ENCODE measurements at places on chromosomes 13 and 19.
A peak's percentile ranks its signal among the peaks of the same experiment; 100 is the strongest.

DNA sequence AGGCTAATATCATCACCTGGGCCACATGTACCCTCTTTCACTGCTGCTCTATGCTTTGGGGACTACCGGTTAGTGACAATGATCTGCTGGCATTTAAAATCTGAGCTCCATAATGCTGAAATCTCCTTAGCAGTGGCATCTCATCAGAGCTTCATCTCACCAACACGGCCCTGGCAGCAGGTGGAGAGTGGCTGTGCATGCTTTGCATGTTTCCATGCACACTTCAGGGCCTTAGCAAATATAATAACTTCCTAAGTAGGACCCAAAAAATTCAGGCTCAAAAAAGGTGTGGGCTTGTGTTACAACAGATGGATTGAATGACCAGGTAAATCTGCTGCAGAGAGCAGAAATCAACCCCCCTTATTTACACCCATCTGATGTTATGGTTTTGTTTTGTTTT, 55.2 kb downstream of the ALOX5AP start:
- no peak for DNase-seq

GRCh38 chr13:55087085-55087484, 2053.6 kb upstream of the PRR20A start:
- DNase-seq: no peak

DNA sequence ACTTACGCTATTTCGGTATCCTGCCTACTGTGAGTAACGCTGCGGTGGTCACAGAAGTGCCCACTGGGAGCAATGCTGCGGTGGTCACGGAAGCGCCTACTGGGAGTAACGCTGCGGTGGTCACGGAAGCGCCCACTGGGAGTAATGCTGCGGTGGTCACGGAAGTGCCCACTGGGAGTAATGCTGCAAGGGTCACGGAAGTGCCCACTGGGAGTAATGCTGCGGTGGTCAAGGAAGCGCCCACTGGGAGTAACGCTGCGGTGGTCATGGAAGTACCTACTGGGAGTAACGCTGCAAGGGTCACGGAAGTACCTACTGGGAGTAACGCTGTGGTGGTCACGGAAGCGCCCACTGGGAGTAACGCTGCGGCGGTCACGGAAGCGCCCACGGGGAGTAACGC, 52.1 kb upstream of the SOX1 start:
- DNase-seq: no peak

DNA sequence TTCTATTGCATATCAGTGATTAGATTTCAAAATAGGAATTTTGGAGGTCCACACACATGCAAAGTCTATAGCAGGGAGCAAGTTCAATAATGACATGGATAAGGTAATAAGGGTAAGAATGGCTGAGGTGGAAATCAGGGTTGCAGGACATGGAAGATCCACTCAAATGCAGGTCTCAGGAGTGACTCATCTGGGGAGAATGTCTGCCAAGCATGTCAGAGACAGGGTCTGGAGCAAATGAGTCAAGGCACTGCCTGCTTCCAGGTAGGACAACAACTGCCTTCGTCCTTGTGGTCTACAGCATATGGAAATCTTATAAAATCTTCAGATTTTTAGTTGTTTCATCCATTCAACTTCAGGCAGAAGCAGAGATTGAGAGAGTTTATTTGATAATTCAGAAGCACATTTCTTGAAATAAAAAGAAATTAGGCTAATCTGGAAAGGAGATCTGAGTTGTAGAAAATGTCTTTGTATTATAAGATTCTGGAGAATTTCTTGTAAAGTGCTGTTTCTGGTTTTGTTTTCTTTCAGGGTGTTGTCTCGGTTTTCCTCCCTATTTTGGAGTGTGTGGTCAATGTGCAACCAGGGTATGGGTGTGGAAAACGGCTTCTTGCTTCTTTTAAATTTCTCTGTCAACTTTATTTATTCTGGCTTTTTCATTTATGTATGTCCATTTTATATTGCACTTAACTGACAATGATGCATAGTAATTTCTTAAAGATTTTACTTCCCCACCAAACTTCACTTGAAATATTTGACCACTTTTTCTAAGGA, 748.8 kb downstream of the LIG4 start:
- DNase-seq: peak; percentile 15

GRCh38 chr13:25153736-25154135, 18.4 kb downstream of the AMER2 start:
- DNase-seq: no peak

DNA sequence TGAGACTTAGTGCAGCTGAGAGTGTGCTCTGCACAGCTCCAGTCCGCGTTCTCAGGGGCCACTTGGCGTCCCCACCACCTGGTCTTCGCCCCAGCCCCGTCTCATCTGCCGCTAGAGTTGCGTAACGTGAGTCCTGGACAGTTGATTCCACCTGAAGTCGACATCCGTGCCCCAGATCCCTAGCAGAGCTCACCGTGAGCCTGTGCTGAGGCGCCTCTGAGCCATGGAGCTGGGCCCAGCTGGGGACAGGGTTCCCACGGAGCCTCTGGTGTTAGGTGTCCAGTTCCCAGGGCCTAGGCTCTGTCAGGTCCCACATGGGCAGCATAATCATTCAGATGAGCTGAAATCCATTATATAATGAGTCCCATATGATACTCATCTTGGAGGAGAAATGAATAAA, 147.1 kb upstream of the SOX1 start:
- DNase-seq: no peak

GRCh38 chr19:11269408-11269807, 7.1 kb upstream of the DOCK6 start:
- DNase-seq: no peak

DNA sequence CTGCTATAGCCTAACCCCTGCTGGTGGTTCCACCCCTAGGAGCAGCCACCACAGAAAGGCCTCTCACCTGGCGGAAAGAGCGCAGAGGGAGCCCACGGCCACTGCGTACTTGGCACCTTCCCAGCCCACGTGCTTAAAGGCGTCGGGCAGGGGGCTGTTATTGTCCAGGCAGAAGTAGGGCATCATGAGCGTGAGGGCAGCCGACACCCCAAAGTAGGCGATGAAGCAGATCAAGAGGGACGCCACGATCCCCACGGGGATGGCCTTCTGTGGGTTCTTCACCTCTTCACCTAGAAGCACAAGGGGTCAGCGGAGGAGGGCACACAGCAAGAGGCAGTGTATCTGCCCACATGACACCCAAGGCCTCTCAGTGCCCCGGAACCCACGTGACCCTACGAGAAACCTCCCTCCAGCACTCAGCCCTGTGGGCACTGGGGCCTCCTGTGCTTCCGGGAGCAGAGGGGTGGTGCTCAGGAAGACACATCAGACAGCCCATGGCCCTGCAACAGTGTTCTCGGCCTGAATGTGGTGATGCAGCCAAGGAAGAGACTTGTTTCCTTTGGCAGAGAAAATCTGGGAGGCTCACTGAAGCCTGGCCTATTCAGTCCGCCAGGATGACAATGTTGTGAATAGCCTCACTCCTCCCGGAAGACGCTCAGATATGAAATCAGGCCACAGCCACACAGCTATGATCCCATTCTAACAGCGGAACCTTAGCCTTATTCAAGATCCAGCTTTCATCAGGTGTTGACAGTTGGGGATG, 72.1 kb downstream of the SLC7A1 start:
- DNase-seq: peak; percentile 66

DNA sequence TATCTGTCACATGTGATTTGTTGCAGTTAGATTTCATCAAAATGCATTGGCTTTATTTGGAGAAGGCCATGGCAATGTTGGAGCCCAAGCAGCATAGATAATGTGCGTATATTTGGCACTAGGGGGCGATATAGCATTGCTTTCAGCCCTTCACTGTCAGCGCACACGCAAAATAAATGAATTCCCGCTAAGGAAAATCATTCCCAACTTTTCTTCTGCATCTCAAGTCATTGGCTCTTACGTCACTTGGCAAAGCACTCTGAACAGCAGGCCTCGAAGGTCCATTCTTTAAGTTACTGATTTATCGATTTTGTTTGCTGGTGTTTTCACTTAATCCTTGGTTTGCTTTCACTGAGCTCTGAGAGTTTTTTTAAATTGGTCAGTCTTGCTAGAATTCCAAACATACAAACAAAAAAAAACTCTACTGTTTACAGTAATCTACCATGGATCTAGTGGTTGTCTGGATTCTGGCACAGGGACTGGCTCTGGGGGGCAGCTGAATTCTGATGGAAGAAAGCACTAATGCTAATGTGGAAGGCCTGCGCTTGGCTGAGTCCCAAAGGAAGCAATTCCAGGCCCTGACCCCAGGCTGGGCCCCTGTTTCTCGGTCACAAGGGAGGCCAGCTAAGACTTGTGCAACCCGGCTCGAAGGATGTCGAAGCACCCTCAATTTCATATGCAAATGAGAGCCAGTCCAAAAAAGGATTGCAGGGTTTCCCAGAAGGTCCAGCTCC, 97.7 kb upstream of the IPO5 start:
- peak; percentile 87 for DNase-seq

DNA sequence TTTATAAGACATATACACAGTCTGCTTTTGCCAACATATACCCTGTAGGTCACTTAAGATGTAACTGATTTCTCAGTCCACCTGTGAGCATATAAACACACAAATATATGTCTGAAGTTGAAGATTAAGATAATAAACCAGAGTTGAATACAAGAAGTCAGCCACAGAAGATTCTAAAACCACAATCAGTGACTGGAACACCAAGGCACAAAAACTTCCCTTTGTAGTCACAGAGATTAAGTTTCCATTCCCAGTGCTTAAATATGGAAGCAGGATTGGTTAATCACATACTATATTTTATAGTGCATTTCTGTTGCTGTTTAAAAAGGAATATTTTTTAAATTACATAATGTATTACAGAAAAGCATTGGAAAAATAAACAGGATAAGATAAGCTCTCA, 39.9 kb downstream of the MTMR6 start:
- DNase-seq: no peak

GRCh38 chr19:1366296-1366695, 17.4 kb upstream of the NDUFS7 start:
- DNase-seq: no peak

DNA sequence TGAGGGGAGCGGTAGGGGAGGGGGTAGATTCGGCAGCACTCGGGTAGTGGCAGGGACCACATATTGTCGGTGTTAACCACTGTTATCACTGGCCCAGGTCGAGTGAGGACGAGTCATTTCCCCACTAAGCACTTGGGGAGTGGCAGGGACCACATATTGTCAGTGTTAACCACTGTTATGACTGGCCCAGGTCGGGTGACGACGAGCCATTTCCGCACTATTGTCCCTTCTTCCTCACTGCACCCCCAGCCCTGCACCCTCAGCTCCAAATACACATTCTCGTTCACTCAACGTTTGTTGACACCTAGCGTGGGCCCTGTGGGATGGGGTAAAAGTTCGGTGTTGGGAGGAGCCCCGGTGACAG, 467 bp upstream of the CLN5 start:
- DNase-seq: no peak

DNA sequence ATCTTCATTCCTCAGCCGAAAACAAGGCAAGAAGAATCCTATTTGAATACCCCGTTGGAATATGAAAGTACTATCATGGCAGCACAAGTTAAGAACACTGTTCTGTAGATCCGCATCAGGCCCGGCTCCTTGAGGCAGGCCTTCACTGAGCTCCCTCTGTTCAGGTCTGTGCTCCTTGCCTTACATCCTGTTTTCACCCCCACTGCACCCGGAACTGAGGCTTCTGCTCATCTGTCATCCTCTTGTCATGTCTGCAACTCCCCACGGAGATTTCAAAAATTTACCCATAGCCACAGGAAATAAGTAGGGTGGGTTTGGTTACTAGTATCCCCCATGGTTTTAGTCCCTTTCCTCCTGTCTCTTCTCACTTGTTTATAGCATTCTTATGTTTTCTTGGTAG, 861.9 kb downstream of the GPC5 start:
- DNase-seq: no peak

GRCh38 chr19:42386974-42387707, 3.0 kb downstream of the CNFN start:
- peak; percentile 40 for DNase-seq

DNA sequence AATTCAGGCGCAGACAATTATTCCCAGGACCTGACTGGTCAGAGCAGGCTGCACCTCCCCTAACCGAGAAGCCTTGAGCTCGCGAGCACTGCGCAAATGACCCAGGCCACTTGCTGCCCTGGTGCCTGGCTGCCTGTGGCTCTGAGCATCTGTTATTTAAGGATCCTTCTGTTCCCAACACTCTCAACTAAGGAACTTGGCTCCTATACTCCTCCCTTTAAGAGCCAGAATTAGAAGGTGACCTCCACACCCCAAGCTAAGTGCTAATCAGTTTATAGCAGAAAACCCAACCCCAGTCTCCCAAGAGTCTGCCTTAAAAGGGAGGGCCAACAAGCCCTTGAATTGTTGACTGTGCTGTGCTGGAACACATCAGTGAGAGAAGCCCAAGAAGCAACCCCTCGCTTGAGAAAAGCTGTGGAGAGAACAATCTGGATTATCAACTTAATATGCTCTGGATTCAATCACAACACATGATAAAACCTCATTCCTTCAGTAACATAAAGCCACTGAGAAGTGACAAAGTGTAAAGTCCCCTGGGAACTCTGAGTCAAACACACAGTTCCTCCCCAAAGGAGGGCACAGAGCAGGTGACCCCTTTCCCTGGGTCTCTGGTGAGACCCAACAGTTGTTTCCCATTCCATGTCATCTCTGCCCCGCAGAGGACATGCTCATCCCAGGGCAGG, 14.6 kb downstream of the AKAP8L start:
- no peak for DNase-seq

GRCh38 chr19:45676851-45677263, 8.8 kb downstream of the GIPR start:
- no peak for DNase-seq

DNA sequence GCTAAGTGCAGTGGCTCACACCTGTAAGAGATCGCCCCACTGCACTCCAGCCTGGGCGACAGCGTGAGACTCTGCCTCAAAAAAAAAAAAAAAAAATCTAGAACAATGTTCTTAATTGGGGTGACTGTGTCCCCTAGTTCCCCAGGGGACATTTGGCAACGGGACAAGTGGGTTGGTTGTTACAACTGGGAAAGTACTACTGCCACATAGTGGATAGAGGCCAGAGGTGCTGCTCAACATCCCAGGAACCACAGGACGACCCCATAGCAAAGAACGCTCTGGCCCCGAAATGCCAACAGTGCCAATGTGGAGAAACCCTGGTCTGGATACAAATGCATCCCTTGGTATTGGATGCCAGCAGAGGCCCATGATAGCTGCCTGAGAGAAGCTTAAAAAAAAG, 11.8 kb downstream of the NLRP12 start:
- no peak for DNase-seq

Measured in fibroblast of skin of right quadriceps (primary cell).